ENCODE measurements at places on chromosomes 3 and 15.

- DNase-seq = no peak
Measured at GRCh38 chr15:72306211-72306785, 13.7 kb downstream of the CELF6 start.

- DNase-seq = no peak
Measured at GRCh38 chr3:141094790-141095545, 43.8 kb downstream of the SPSB4 start.

- no peak for DNase-seq
Measured at GRCh38 chr3:13332158-13332557, 88.0 kb downstream of the NUP210 start.

GRCh38 chr3:59772416-59773408, 722.9 kb upstream of the CFAP20DC start:
- DNase-seq = no peak

- DNase-seq = no peak
Measured at GRCh38 chr3:161430307-161430706, 59.0 kb upstream of the SPTSSB start.

GRCh38 chr3:116905794-116906193, 196.2 kb downstream of the TUSC7 start:
- no peak for DNase-seq

GRCh38 chr15:57256939-57257338, 119.4 kb upstream of the CGNL1 start:
- DNase-seq = no peak

DNA sequence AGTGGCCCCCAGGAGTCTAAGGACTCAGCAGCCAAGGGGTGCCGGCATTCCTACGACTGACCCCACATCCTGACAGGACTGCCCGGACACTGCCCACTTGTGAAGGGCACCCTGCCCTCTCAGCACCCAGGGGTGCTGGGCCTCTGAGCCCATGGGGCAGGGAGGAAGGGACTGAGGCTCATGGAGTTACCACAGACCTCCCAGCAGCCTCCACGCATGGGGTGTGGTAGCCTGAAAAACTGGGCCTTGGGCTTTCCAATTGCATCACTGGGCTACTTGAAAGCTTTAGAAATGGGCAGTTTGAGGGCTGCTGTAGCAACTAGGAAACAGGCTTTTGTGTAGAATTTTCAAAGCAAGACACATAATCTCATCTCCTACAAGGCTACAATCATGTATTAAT, 13.2 kb downstream of the TKT start:
- no peak for DNase-seq

DNA sequence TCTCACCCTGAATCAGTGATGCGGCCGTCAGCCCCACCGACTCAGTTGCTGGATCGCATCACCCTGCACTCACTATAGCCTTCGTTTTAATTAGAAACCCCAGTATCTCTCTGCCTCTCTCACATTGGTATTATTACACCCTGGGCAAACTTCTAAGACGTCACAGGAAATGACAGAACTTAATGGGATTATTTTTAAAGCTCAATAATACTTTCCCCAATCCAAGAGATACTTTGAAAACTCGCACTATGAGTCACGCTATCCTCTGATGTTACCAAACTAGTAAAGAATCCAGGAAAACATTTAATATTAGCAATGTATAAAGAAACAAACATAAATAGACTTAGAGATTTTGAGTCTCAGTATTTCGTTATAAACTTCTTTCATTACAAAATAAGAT, 36.6 kb downstream of the RUBCN start:
- DNase-seq = no peak
